ENCODE measurements at places on chromosomes 3 and 15.

DNA sequence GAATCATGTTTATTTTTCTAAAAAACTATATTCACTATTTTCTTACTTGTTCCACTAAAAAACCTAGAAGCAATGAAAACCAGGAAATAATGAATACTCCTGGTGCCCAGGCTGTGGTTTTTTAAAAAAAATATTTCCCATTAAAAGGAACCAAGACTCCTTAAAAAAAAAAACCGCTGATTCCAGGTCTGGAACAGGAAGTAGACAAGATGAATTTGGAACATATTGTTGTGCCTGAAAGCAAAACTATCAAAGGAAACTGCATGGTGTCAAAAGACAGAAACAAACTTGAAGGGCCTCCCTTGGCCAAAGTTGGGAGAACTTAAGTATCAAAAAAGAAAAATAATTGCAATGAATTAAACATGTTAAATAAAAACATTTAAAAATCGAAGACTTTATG, 245.3 kb upstream of the P2RY1 start:
- DNase-seq: no peak

- DNase-seq: no peak
These were observed 186.3 kb upstream of the GPR149 start for GRCh38 chr3:154616298-154616697.

GRCh38 chr3:125428216-125428830, 53.2 kb upstream of the ZNF148 start:
- no peak for DNase-seq

DNA sequence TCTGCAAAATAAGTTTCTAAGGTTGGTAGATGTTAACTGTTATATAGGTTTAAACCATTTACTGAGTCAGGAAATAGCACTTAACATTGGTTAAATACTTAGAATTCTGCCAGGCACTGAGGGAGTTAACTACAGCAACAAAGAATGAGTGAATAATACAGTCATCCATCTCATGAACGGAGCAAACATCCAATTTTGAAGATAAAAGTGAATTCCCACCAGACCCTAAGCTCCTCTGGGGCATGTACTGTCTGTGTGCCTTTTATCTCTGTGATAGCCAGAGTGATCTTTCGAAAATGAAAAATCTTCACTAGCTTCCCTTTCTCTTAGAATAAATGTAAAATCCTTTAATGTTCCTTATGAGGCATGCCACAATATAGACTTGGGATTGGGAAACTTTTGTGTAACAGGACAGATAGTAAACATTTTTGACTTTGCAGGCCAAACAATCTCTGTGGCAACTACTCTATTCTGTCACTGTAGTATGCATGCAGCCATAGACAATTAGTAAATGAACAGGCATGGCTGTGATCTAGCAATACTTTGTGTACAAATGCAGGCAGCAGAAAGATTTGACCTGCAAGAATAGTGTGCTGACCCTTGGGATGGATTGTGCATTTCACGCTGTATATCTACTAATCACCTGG, 294.5 kb upstream of the LMCD1 start:
- DNase-seq: no peak

GRCh38 chr15:82146990-82147461, 101.2 kb upstream of the MEX3B start:
- DNase-seq: no peak

- peak; percentile 29 for DNase-seq
These were observed 81.4 kb downstream of the ARNT2 start for GRCh38 chr15:80485370-80486164.

DNA sequence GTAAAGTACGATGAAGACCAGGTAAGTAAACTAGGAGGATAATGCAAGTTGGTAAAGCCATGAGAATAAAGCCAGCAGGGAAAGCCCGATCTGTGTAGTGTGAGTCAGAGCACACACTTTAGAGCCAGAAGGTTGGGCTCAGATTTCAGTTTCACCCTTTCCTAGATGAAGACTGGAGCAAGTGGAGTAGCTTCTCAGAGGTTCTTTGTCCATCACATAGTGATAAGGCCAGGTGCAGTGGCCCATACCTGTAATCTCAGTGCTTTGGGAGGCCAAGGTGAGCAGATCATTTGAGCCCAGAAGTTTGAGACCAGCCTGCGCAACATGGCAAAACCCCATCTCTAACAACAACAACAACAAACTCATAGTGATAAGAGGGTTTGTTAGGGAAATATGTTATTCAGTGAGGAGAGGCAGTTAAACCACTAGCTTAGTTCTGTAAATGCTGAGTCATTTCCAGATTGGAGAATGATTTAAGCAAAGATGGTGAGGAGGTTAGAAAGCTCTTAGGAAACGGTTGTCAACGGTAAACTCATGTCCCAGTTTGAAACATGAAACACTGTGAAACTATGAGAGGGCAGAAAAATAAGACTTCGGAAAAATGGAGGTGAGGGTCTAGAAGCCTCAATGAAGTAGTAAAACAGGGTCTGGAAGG, 39.0 kb downstream of the IL12A start:
- peak; percentile 37 for DNase-seq

DNA sequence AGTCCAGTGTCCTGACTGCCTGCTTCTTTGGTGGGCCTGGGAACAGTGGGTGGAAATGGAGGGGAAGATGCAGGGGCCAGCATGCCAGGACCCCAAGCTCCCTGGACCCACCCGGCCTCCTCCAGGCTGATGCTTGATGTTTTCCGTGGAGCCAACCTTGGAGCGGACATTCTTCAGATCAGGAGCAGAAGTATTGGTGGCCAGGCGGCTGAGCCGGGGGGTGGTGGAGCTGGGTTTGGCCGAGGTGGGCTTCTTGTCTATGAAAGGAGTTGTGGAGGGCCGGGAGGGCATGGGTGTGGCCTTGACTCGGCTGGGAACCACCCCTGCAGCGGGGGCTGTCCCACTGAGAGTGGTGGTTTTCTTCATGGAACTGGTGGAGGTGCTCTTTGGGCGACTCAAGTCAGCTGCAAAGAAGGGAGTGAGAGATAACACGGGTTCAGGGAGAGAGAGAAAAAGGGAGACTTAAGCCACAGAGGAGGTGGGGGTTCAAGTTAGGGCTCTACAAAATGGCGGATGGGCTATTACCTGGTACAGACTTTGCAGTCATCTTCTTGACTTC, 67.8 kb downstream of the DHX30 start:
- no peak for DNase-seq

GRCh38 chr3:168843481-168843880, 747.8 kb upstream of the GOLIM4 start:
- no peak for DNase-seq

GRCh38 chr15:53976844-53977392, 1.3 kb upstream of the UNC13C start:
- peak; percentile 59 for DNase-seq

DNA sequence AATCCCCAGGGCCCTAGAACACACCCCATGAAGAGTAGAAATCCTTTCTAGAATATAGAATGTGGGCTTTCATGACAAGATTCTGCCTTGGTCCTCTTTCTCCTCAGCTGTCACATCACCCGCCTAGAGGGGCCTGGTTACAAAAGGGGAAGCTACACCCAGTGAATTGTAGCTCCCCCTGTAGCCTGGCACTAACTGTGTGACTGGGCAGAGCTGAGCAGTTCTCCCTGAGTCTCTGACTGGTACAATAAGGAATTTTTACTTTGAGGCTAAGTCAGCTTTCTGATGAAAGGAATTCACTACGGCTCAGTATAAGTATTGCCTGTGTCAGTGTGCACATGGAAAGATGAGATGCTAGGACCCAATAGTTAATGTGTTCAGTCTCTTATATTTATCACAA, 28.7 kb upstream of the ZNF148 start:
- DNase-seq: no peak

GRCh38 chr3:188993181-188993580, 178.6 kb upstream of the TPRG1 start:
- DNase-seq: no peak

DNA sequence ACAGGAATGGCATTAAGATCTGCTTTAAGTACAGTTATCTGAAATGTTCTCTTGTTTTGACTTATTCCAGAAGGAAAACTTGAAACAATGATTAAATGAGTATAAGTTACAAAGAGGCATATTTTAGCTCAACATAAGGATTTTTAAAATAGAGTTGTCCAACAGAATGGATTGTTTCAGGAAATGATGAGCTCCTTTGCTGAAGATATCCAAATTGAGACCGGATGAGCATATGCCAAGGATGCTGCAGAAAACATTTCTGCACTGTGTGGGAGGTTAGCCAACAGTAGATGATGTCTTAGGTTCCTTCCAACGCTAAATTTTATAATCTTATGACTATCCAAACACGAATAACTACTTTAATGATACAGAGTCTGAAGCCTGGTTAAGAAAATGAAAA, 226.5 kb upstream of the NANOGP8 start:
- no peak for DNase-seq

DNA sequence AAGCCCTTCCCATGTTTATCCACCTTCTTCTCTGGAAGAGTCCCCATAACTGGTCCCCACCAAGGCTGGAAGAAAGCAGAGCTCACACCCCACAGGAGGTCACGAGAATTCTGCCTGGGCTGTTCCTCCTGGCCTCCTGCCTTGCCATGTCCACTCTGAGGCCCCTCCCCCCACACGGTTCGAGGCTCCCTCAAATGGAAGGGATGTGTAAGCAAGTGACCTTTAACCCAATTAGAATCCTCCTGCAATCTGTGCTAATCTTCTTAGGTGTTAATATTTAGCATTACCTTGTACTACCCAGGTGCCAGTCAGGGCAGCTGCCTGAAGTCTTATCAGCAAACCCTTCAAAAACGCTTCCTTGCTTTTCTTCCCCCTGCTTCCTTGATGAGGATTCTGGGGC, 32.4 kb upstream of the DYNC1LI1 start:
- no peak for DNase-seq

DNA sequence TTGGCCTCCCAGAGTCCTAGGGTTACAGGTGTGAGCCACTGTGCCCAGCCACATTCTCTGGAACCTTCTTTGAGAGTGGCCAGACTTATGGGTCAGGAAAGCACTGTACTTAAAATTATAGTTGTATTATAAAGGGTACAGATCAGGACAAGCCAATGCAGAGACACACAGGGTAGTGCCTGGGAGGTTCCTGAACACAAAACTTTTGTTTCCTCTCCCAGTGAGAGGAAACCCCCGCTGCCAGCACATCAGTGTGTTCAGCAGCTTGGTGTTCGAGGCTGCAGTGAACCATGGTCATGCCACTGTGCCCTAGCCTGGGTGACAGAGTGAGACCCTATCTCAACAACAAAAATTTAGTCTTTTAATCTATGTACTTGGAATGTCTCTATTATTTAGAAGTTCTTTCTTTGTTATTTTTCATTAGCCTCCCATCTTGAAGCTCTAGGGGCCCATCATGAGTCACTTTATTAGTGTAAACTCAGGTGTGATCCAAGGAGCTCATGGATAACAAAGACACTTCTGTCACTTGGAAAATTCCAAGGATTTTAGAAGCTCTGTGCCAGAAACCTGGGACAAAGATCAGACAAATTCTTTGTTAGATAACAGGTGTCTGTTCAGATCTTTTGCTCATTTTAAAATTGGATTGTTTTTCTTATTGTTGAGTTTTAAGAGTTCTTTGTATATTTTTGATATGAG, 7.8 kb downstream of the BLOC1S6 start:
- DNase-seq: no peak

DNA sequence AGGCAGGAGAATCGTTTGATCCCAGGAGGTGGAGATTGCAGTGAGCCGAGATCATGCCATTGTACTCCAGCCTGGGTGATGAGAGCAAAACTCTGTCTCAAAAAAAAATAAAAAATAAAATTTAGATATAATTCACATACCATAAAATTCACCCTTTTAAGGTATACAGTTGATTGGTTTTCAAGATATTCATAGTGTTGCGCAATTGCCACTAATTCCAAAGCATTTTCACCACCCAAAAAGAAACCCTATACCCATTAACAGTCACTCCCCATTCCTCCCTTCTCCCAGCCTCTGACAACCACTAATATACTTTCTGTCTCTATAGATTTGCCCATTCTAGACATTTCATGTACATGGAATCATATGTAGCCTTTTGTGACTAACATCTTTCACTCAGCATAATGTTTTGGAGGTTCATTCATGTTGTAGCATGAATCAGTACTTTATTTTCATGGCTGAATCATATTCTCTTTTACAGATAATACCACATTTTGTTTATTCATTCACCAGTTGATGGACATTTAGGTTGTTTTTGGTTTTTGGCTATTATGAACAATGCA, 116.7 kb downstream of the RASA2 start:
- no peak for DNase-seq

DNA sequence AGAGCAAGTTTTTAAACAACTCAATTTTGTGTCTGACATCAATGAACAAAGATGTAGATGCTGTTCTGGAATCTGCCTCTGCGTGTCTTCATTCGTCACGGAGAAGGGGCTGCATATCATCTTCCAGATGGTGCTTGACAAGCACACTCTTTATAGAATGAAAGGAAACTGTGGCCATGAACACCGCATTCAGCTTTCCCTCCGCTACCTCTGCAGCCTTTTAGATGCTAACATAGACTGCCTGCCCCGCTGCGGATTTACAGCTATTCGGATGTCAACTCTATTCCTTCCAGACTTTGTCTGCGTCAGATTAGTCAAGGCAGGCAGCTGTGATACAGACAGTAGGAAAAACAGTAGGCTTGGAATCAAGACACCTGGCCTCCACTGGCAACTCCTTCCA, 232.9 kb downstream of the TJP1 start:
- DNase-seq: no peak

- DNase-seq: no peak
These were observed 27.2 kb downstream of the PLD1 start for GRCh38 chr3:171783086-171783485.

DNA sequence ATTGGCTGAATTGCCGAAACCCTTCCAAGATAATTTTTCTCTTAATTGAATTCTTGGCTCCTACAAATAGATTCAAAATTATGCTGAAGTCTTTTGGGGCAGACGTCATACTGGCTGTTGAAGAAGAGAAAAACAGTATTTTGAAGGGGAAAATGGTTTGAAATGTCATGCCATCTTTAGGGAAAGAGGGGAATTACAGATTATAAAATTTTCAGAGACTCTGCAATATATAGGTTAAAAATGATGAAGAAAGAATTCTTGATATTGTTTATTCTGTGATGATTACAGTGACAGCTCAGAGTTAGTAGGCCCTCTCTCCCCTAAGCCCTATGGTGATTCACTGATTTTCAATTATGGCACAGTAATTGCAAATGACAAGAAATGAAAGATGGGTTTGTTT, 86.1 kb downstream of the CGNL1 start:
- no peak for DNase-seq

GRCh38 chr3:124579641-124580040, 150.6 kb upstream of the UMPS start:
- no peak for DNase-seq

- no peak for DNase-seq
These were observed 103.2 kb downstream of the SST start for GRCh38 chr3:187567021-187567420.

GRCh38 chr15:99681990-99682389, 51.2 kb downstream of the LYSMD4 start:
- no peak for DNase-seq

DNA sequence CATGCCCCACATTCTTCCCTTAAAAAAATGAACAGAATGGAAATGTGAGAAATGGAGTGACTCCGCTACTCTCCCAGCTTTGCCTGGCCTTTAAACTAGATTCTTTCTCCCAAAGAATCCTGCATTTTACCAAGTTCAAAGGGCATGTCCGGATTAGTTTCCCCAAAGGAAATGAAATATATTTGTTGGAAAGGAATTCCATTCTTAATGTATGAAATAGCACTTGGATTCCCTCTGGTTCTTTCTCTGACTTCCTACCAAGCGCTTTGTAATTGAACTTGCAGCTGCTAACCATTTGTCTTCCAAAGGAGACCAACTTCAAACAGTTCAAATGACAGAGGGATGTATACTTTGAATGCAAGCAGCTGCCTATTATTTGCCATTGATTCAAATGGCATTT, 18.9 kb downstream of the MAP2K1 start:
- no peak for DNase-seq

All from NCI-H510A treated with DMSO at 0.1 percent for 48 hours (cell line).